Stimulated activated CD8-positive, alpha-beta memory T cell treated with anti-CD3 and anti-CD28 coated beads, Interleukin-2, amount 100 ng/mL, for 1 hour (primary cell): ENCODE measurements at places on chromosomes 2 and 18.

DNA sequence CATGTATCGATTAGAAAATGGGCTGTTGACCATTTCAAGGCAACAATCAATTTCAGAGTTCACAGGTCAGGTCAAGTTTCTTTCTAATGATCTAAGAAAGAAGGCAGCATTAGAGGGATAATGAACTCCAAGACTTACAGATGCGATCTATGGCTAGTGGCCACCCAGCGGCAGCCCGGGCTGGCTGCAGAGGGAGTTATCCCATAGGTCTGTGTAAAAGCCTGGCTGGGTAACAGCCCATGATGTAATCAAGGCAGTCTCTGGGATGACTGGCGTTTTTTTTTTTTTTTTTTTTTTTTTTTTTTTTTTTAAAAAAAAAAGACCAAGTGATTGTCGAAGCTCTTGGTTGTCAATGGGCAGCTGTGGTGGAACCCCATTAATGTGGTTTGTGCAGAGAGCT lies 171.1 kb upstream of the SKOR2 start:
- DNase-seq: no peak

DNA sequence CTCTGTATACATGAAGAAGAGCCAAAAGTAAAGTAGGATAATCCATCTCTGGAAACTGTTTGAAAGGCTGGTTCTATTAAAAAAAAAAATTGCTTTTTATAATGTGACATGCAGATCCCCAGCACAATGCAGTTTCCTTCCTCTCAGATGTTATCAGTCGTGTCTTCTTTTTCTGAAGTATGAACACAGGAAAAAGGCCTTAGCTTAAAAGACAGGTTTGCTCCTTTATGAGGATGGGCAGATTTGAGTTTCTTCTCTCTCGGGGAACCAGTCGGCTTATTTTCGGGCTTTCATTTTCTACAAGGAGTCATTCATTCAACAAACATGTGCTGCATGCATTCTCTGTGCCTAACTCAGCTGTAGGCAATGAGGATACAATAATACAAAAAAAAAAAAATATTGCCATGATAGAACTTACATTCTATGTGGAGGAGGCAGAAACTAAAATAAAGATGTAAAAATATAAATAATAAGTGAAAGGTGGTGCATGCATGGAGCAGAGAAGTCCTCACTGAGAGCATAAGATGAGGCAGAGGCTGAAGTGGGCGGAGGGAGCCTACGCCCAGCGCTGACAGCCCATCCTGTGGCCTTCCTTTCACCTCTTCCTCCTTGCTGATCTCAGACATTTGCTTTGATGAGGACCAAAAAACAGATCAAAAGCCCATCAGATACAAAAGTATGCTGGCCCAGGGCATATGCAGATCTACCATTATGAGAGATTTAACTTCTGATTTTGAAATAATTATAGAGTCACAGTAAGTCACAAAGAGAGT lies at the start of gene CD226:
TSS of gene CD226 (minus strand) at position 513 of the 773 bp plus-strand sequence. CDS start at position 46, 467 bp downstream.
- DNase-seq: no peak

GRCh38 chr18:59821983-59822382 lies 77.8 kb upstream of the PMAIP1 start:
- DNase-seq: no peak

DNA sequence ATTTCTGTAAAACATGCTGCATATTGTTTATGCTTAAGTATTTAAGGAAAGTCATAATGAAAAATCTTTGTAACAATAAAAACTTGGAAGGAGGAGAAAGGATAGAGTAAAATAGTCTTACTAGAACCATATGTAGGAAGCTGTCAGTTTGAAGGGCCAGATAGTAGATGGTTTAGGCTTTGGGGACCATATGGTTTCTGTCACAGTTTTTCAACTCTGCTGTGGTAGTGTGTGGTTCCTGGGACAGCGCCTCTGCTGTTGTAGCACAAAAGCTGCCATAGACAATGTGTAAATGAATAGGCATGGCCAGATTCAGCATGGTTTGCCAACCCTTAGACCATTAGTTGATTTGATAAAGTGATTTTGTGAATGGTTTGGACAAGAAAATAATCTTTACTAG lies 75.5 kb downstream of the SLC39A10 start:
- no peak for DNase-seq

DNA sequence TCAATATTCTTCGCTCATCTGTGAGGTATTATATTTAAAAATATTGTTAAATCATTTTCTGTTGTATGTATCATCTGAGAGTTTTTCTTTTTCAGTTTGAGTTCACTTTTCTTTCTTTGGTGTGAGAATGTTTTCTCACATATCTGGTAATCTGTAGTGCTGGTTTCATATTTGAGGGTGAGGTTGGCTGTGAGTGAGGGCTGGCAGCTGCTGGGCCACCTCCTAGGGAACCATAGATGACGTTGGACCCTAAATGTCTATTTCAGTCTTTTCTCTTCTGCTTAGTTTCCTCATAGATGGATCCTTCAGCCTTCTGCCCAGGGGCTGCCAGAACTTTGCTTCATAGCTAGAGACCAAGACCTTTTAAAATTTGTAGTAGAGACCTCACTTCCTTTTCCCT lies 33.5 kb downstream of the MGAT5 start:
- no peak for DNase-seq

GRCh38 chr2:223834431-223834830 lies 3.0 kb downstream of the AP1S3 start:
- no peak for DNase-seq

GRCh38 chr2:240893363-240893844 lies 2.6 kb downstream of the MAB21L4 start:
- DNase-seq: no peak

DNA sequence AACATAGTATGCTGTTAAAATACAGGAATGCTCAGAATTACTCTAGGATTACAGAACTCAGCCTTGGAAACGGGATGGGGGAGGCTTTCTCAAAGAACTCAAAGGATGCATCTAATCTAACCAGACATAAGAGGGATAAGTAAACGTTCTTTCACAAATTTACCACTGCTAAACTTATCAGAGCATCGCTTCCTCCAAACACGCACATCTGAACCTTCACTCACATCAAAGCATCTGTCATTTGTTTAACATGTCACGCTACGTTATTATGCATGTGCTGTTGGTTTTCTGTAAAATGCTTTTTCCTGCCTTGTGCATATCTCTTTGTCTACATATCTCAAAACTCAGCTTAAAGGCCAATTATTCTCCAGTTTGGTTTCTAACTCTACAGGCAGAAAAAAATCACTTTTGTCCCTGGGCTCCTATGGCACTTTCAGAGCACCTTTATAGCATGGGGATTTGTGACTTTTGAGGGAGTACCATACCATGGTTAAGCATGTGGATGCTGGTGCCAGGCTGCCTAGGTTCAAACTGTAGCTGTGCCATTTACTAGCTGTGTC lies 106.7 kb upstream of the FSHR start:
- no peak for DNase-seq

DNA sequence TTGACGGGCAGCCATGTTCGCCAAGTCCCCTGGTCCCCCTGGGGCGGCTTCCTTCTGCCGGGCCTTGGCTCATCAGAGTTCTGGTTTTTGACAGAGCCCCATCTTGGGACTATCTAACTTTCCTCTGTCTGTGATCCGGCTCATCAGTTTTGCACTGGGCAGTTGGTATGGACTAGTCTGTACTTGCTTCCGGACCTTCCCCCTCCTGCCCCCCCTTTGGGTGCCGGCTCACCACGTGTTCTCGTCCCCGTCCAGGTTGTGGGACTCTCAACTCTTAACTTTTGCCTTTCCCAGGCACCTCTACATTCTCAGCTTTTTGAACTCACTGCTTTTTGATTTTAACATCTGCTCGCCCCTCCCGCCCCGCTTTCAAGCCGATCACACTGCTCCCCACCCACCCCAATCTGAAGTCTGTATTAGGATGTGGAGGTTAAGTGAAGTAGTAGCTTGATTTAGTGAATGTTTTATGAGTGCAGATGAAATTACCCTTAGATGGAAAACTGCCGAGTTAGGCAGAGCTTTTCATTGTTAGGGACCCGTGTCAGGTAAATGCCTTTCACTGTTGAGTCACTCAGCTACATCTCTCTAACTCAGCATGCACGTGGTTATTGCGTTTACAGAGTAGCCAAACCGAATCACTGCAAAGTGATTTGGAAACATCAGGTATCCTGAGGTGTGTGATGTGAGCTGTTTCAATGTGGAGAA lies 874 bp downstream of the WDR43 start:
- peak; percentile 3 for DNase-seq

- DNase-seq: no peak
These were observed 16.5 kb downstream of the PASK start for GRCh38 chr2:241132538-241133435.

GRCh38 chr2:199282309-199282708 lies 175.4 kb downstream of the SATB2 start:
- DNase-seq: no peak

DNA sequence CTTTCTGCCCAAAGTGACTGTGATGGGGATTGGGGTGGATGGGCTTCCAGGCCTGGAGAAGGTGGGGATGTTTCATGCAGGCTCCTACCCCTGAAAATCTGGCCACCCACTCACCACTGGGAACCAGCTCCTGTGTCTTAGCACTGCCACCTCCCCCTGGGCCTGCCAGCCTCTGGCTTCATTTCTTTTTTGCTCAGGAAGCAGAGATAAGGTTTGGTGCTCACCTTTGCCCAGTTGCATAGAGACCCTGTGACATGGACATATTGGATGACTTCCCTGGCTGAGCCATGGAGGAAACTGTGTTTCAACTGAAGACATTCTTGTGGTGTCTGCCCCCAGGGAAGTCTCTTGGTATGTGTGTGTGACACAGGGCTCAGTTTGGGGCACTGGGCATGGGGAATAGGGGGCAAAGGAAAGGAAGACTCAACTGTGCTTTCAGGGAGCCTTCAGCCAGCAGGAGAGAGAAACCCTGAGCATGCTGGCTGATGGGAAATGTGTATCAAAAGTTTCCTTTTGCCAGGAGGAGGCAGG lies 16.7 kb downstream of the CTIF start:
- no peak for DNase-seq

DNA sequence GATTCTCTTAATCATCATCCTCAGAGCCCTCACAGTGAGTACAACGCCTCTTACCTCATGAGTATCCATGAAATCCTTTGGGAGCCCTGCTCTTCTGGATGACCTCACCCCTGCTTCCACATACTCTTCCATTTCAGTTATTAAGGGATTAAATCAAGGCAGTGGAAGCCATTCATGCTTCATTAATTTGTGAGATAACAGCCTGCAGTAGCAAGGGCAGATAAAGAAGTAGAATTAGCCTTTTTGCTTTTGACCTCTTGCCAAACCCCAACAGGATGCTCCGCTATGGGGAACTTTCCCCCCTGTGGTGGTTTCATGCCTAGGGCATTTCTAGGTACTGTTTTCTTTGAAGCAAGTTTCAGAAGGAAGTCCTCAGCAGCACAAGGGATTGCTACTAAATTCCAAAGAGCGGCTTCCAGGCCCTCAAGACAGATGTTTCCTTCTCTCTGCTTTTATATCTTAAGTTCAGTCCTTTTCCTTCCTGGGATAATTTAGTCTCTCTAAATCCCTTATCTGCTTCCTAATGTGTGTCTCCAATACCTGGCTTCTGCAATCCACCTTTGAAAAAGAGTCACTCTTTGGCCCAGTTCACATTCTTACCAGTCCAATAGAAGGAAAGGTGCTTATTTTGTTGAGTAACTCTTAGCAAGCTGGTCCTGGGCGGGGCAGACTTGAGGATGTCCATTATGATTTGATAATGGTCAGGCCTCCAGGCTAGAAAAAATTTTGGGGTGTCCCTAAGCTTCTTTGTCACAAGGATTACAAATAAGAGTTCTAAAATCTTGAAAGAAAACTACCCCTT lies 76.9 kb downstream of the MYO1B start:
- no peak for DNase-seq

GRCh38 chr2:69381337-69381737 lies 5.7 kb downstream of the GFPT1 start:
- DNase-seq: no peak

DNA sequence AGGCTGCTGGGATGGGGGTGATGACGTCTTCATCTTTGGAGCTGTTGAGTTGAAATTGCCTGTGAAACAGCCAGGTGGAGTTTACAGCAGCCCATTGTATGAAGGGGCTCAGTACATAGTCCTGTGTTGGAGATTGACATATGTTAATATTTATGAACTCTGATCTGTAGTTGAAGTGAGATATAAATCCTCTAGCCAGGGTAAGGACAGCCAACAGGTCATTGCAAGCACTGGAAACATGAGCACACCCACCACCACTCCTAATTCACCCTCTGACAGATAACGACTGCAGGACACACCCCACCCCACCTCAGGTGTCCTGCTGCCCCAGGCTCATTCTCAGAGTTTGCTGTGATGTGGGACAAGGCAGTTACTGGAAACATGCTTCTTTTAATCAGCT lies 112.4 kb upstream of the TRIB2 start:
- no peak for DNase-seq

DNA sequence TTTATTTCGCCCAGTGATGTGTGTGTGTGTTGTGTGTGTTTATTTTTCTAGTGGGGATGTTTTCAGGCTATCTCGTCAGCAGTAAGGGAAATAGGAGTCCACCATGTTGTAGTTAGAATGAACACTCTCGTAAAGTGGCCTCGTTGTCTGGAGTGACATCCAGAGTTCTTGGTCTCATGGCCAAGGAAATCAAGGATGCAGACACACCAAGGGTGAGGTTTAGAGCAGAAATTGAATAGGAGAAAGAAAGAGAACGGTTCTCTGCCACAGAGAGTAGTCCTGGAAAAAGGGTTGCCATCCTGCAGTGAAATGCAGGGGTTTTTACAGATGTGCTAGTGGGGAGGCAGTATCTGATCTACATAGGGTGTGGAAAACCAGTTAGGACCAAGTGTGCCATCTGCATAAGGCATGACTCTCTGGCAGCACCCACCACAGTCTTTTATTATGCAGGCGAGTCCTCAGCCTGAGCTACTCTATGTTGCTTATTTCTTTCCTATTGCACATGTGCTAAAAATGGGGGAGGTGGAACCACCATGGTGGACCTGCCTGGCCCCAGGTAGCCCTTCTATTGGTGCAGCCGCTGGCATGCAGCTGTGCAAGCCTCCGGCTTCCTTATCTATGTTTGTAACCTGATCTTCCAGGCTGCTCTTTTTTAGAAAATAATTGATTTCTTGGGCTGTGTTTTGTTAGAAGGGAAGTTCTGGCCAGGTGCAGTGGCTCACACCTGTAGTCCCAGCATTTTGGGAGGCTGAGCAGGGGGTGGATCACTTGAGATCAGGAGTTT lies 23.2 kb downstream of the RALB start:
- DNase-seq: no peak

DNA sequence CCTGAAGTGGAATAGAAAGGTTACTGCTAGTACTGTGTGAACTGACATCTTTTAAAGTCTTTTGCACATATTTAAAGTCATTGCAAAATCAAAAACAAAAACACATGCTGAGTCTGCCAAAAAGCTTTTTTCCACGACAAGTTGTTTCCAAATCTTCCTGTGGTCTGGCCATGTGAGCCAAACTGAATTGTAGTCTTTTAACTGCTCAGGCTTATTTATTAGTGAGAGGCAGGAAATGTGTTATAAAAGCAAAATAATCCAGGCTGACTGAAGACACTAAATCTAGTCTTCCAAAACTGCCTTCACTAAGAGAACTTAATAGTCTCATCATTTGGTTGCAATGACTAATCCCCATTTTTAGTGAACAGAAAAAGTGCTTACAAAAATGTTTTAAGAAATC lies 2.3 kb downstream of the KRCC1 start:
- DNase-seq: no peak

GRCh38 chr2:110149330-110150220 lies 34.0 kb upstream of the MALL start:
- DNase-seq: no peak

- no peak for DNase-seq
These were observed 271.3 kb downstream of the KCNS3 start for GRCh38 chr2:18149660-18150246.
